NCI-H187 (cell line): ENCODE measurements at places on chromosomes 6 and 20.
A peak's percentile ranks its signal among the peaks of the same experiment; 100 is the strongest.

DNA sequence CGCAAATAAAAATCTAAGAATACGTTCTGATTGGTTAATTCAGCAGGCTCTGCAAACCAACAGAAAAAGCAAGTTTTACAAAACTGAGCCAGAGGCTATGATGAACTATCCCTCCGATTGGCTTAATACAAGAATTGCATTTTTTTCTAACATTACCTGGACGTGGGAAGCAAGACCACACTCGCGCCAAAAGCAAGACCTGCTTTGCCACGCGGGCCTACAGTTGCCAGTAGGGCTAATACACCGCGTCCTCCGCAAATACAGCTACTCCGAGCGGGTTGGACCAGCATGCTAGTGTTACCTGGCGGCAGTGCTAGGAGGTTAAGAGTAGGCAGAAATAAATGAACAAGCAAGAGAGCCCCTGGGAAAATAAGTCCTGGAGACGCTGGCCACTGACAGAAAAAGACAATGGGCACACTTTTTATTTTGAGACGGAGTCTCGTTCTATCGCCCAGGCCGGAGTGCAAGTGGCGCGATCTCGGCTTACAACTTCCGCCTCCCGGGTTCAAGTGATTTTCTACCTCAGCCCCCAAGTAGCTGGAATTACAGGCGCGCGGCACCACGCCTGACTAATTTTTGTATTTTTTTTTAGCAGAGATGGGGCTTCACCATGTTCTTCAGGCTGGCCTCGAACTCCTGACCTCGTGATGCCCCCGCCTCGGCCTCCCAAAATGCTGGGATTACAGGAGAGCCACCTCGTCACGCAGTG is 131.9 kb upstream of the BTN3A2 start:
- DNase-seq, result peak; percentile 85

- DNase-seq, result no peak
Observed at GRCh38 chr20:10986586-10986985, 312.8 kb upstream of the JAG1 start.

GRCh38 chr6:167529444-167530335 is 204.8 kb downstream of the TTLL2 start:
- DNase-seq, result no peak

DNA sequence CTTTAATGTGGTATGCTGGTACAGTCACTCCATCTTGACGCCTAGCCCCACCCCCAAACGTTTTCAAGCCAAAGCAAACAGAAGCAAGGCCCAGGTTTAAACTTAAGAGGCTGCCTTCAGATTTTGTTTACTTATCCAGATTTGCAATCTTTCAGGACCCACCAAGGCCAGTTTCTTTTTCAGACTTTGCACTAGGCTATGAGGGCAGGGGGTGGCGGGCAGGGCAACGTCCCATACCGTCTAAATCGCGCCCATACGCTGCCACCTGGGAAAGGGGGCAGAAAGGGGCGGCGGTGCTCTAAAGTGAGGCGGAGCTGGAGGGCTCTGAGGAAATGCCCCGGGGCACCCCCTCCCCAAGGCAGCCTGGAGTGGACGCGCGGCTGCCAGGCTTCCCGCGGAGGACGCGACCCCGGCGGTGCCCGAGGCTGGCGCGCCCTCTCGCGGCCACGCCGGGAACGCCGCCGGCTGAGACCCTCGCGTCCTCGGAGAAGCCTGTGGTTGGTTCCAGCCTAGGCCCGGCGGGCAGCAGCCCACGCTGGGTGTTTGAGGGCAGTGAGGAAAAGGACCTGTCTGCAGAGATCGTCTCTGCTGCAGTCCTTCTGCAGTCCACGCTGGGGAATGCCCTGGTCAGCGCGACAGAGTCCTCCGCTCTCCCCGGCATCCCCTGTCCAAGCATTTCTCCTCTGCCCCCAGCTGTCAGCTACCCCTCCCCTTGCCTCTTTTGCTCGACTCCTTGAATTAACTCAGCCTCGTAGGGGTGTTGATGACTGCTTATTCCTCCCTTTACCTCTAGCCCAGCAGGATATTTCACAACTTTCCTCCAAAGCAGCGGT is 129.2 kb upstream of the PRND start:
- DNase-seq, result no peak

- DNase-seq, result no peak
Observed at GRCh38 chr6:68008445-68008844, 626.6 kb upstream of the ADGRB3 start.

GRCh38 chr6:47944846-47945245 is 163.0 kb downstream of the OPN5 start:
- DNase-seq, result no peak
